ENCODE measurements at places on chromosomes 7 and 10.

GRCh38 chr7:157373493-157373892, 36.7 kb downstream of the DNAJB6 start:
- DNase-seq: no peak

DNA sequence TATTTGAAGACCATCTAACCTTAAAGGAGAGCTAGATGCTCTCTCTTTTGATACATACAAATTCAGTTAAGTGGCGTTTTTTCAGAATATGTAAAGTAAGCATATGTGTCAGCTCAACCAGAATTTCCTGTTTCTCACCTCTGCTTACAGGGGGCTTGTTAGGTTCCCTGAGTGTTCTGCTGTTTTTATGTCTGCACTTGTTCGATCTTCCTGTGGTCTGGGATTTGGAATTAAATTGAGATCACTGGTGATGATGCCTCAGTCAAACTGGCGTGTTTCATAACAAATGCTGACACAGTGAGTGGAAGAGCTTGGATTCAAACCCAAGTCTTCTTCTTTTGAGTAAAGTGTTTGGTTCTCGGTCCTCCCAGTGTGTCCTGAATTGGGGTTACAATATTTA, 348.3 kb upstream of the AKR1E2 start:
- DNase-seq: no peak

DNA sequence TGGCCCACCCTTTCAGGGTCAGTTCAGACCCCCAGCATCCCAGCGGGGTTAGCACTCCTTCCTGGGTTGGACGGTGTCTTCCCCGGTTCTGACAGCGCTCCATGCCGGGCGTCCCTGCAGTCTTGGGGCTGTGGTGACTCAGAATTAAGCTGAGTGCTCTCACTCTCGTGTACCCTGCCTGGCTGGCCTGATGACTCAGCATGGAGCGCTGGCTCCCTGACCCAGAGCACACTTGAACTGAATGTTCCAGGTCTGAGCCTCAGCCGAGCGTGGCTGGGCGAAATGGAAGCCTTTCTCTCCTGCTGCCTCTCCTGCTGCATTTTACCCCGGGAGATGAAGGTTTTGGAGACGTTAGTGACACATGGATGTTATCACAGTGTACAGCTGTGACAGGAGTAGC, 7.1 kb downstream of the BAG3 start:
- no peak for DNase-seq

DNA sequence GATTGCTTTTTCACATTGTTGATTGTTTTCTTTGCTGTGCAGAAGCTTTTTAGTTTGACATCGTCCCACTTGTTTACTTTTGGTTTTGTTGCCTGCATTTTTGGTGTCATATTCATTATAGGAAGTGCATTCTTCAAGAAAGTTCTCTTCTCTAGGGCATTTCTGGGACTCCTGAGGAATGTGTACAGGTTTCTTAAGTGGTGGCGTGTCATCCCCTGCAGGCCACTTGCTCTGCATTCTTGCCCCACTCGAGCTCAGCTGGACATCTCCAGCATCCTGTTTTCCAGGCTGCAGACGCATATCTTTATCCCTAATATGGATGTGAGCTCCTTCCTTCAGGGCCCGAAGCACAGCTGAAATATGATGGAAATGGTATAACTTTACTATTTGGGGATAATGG, 255.6 kb upstream of the HABP2 start:
- DNase-seq: no peak

- DNase-seq: no peak
These were observed 59.1 kb upstream of the SMNDC1 start for GRCh38 chr10:110363572-110364411.

GRCh38 chr7:11448323-11448722, 383.7 kb downstream of the THSD7A start:
- DNase-seq: no peak

DNA sequence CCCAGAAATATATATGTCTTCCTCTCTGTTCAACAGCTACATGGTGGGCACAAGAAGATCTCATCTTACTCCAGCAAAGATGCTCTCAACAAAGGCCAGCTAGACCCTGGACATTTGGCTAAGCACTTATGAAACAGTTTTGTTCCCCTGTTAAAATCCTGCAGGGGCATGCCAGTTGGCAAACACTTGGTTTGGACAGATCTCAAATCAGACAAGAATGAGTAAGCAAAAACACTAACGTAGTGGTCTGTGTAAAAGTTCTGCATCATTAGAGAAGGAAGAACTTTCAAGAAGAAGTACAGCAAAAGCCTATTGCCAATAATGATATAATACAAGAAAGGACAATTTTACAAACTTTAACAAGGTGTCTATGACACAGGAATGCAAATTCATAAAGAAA, 125.6 kb downstream of the CALN1 start:
- DNase-seq: no peak

- DNase-seq: no peak
These were observed 166.4 kb downstream of the COBL start for GRCh38 chr7:51150193-51150592.

GRCh38 chr7:55966851-55967250, 2.5 kb downstream of the NIPSNAP2 start:
- DNase-seq: no peak

DNA sequence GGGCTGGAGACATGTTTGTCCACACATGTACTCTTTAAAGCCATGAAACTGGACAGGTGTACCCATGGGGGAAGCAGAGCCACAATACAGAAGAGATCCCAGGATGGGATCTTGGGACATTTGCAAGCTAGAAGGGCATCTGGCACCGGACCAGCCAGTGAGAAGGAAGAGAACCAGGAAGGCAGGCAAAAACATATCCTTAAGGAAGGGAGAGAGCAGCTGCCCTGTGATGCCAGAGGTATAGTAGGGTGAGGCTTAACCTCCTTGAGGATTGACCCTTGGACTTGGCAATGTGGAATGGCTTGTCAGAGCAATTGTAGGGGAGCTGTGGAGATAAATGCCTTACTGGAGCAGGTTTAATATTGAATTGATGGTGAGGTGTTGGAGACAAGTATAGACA, 17.9 kb upstream of the SUV39H2 start:
- no peak for DNase-seq

- DNase-seq: no peak
These were observed 311.2 kb downstream of the RNLS start for GRCh38 chr10:88271761-88272543.

GRCh38 chr10:91610919-91611318, 22.0 kb downstream of the PPP1R3C start:
- DNase-seq: no peak

- no peak for DNase-seq
These were observed 243.2 kb downstream of the HTR7 start for GRCh38 chr10:90614631-90615030.

DNA sequence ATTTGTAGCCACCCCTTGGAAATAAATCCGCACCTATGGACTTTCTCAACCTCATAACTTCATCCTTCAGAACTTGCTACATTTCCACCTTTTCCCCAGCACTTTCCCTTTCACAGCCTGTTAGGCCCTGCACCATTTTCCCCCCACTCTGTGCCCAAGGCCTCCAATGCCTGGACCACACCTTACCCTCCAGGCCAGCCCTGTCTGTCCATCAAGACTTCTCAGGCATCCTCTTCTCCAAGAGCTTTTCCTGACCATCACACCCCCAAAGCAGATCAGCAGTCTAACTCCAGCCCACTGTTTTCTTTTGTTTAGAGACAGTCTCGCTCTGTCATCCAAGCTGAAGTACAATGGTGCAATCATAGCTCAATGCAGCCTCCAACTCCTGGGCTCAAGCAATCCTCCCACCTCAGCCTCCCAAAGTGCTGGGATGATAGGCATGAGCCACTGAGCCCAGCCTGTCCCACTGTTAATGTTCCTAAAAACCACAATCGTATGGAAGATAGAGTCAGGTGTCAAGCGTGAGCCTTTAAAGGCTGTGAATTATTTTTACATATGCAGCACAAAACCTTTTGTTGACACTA, 116.8 kb downstream of the PARD3 start:
- DNase-seq: no peak

DNA sequence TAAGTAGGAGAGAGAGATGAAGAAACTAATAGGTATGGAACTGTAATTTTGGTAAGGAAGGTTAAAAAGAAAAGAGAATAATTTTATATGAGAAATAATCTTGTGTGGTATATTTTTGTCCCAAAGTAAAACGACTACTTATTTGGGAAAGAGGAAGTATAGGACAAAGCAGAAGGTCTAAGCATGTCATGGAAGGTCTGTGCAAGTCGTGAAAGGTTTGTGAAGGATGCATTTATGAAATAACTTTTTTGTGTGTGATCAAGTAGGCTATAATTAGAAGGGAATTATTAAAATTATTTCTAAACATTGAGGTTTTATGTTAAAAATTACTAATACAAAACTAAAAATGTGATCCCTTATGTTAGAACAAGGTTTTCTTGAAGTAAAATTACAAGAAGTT, 63.3 kb downstream of the ZNF783 start:
- no peak for DNase-seq

- no peak for DNase-seq
These were observed 30.5 kb downstream of the LRMDA start for GRCh38 chr10:75461672-75462649.

GRCh38 chr10:108392286-108392685, 1227.8 kb upstream of the SORCS1 start:
- no peak for DNase-seq

DNA sequence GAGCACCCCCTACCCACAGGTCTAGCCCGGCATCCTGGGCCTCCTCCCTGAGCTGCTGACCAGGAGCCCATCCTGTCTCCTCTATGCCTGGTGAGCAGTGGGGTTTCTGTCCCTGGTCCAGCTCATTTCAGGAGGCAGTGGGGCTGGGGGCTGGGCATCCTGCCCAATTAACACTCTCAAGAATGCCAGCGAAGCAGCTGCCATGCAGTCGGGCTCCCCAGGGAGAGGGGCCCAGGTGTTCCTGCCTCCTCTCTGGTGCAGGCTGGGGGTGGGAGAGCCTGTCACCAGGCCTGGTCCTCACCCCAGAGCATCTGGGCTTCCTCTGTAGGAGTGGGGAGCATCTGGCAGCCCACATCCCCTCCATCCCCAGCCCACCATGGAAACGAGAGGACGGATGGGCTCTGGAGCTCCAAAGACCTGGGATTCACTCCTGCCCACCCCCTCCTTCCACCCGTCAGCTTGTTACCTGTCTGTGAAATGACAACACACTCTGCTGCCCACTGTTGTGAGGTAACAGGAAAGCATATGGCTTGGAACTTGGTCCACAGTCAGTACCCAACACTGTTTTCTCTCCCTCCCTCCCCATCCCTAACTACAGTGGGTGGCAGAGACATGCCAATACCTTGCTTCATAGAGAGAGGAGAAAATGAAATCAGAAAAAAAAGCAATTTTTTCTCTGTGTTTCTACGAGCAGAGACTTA, 69.1 kb downstream of the SLIT1 start:
- no peak for DNase-seq

- DNase-seq: no peak
These were observed 144.2 kb downstream of the CELF2 start for GRCh38 chr10:11161910-11162309.

DNA sequence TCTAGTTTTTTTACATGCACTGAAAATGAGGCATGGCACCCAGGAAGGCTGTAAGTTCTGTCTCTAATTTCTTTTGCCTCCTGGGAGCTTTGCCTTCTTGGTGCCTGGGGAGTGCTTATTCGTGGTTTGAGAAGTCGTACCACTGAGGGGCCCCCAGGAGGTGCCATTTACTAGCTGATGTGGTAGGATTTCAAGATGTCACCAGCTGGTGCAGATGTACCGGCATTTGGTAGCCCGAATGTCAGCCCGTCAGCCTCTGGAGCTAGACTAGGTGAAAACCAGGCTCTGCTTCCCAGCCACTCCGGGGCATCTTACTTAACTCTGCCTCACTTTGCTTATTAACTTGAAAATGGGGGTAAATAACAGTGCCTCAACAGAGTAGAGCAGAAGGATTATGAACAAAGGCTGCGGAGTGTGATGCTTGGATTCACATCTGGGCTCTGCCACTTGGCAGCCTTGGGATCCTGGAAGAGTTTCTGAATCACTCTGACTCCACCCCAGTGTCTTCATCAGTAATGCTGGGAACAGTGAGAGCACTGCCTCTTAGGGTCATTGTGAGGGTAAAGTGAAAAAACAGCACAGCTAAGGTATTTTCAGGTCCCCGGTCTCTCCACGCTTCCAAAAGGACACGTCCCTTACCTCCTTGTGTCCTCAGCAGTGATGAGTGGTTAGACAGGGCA, 31.4 kb upstream of the BTBD16 start:
- DNase-seq: no peak

DNA sequence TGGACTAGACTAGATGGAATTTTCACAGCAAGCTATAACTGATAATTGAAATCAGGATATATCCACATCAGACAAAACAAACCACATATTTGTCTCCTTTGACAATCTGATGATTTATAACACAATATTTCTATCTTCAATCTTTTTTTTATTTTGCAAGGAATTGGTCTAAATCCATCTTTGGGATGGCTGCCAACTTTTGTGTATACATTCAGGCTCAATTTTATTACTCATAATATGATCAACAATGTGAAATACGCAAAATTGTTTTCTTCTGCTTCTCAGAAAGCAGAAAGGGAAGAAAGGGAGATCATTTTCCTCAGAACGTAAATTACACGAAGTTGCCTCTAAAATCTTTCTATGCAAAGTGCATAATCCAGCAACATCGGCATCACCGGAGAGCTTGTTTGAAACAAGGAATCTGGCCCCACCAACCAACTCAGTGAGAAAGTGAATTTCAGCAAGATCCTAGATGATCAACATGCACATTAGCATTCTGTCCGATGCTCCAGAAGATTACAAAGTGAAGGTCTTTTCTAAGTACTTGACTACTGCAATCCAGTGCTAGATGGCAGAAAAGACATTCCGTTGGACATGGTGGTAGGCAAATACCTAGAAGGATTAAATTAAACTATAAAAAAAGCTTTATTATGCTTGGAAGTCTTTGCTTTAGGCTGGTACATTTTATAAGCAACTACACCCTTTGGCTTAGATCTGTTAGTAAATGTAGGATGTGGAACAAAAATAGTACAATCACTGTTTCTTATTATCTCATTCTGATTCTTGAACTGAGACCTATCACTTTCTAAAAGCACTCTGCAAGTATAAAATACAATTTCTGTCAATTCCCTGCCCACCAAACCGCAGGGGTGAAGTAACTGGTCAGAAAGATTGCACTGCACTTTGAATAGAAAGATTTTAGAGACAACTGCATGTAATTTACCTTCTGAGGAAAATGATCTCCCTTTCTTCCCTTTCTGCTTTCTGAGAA, 126.4 kb upstream of the RSU1 start:
- DNase-seq: no peak

GRCh38 chr10:92387289-92387940, 96.4 kb downstream of the MARCHF5 start:
- no peak for DNase-seq

DNA sequence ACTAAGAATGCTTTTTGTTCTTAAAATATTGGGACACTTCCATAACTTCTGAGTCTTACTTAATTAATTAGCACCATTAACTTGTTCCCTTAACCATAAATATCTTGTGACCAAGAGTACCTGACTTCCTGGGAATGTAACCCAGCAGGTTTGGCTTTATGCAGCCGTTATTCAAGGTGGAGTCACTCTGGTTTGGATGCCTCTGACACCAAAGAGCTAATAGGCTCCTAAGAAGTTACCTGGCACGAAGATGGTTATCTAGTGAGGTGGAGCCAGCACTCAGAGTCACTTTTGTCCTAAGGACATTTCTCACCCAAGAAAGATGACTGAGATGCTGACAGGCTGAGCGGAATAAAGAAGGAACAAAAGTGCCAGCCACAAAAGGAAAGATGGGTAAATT, 172.3 kb downstream of the C1GALT1 start:
- no peak for DNase-seq

GRCh38 chr10:30437031-30437841, 3.3 kb downstream of the MAP3K8 start:
- no peak for DNase-seq

Measured in urinary bladder (tissue), 4 donors.